Activated CD8-positive, alpha-beta memory T cell treated with anti-CD3 and anti-CD28 coated beads for 1 hour (primary cell): ENCODE measurements at places on chromosomes 4 and X.

- DNase-seq, result no peak
Observed at GRCh38 chr4:1361431-1361830, 14.4 kb downstream of the UVSSA start.

DNA sequence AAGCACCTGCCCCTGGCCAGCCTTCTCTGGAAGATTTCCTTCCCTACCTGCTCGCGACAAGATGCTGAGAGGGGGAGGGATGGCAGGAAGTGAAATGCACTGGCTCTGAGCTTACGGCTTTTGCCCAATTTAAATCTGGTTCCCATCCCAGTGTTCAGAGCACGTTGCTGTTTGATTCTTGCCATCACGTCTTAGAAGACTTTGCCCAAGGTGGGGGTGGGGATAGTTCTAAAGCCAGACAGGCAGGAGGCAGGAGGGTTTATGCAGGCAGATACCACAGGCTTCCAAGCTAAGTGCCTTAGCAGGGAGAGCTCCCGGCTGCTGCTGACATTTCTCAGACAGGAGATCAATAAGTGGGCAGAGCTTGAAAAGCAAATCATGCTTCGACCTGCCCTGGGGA is 393.9 kb downstream of the MID1IP1 start:
- no peak for DNase-seq

GRCh38 chrX:102808336-102808735 is 87.8 kb downstream of the GPRASP3 start:
- DNase-seq, result no peak

- no peak for DNase-seq
Observed at GRCh38 chr4:99645638-99646037, 12.0 kb downstream of the C4orf54 start.
